ENCODE measurements at places on chromosomes 3 and 15.

- DNase-seq, result no peak
These were observed 116.2 kb downstream of the CHSY1 start for GRCh38 chr15:101135532-101136166.

GRCh38 chr3:172138792-172139507, 99.6 kb downstream of the FNDC3B start:
- no peak for DNase-seq

- DNase-seq, result no peak
These were observed 25.7 kb downstream of the PCOLCE2 start for GRCh38 chr3:142863010-142863817.

DNA sequence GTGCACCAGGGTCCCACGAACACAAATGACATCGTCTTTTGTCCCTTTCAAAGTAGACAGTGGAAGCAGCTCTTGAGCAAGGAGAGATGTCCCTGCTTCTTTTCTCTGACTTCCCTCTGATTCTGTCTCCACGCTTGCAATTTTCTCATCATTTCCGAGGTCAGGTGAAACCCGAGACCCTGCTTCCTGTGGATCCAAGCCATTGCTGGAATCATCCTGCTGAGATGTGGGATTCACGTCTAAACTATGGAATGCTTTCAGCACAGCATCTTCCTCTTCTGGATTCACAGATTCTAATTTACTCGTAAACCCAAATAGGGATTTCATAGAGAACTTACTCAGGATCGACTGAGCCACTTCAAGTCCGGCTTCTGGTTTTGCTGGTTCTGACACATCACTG, 127.1 kb downstream of the FMN1 start:
- no peak for DNase-seq

DNA sequence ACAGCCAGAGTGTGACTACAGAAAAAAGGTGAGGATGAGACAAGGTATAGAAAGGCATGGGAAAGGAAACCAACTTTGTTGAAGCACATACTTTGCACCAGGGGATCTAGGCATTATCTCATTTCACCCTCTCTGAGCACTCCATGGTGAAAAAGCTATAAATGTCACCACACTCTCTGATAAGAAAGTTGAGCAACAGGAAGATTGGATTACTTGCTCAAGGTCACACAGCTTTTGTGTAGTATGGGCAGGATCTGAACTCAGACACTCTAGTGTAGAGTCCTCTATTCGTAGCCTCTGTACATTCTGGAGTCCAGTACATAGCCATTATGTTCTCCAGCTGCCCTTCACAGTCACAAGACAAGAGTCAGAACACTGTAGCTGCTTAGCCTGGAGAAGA, 163.4 kb upstream of the SEMA6D start:
- DNase-seq, result no peak

DNA sequence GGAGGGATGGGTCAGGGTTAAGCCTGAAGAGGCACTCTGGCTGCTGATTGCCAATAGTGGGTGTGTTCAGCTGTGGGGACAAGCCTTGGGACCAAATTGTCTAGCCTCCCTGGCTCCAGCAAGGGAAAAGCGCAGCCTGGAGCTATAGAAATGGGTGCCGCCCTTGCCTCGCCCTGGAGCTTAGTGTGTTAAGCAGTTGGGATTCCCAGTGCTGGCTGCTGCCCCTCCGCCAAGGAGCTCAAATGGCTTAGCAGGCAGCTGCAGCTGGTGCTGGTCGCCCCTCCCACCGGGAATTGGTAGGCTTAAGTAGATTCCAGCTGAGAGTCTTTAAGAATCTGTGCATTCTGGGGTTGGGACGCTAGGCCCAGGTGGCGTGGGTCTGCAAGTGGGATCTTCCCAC, 662.9 kb upstream of the TBL1XR1 start:
- no peak for DNase-seq

DNA sequence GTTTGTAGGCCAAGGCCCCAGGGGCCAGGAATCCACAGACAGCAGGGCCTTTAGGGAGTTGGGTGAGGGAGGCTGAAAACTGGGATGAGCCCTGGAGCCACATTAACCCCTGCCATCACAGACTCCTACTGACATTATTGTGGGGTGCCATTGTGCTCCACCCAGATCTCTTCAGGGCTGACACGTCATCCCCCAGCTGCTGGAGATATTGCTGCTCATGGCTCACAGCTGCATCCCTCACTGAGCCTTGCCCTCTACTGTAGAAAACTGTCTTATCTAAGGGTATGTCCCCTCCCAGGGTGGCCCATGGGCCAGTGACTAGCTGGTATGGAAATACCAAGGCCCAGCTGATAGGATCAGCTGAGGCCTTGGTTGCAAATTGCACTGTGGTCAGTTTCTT, 87.3 kb upstream of the PRR23C start:
- DNase-seq, result no peak

DNA sequence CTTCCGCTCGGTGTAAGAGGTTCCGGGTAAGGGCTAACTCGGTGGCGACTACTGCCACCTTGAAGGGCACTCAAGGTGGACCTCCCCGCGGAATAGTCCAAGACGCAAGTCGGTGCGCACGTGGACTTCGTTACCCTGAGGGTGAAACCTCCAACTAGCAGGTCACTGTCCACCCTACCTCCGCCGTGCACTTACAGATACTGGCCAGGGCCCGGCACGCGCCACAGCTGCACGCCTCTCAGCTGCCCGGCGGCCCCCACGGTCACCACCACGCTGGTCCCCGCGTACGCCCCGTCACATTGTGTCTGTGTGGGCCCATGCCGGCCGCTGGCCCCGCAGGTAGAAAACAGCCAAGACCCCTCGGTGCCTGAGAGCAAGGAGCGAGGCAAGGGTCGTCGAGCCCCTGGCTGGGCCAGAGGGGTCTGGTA, 1.1 kb downstream of the LTK start:
- DNase-seq, result no peak

DNA sequence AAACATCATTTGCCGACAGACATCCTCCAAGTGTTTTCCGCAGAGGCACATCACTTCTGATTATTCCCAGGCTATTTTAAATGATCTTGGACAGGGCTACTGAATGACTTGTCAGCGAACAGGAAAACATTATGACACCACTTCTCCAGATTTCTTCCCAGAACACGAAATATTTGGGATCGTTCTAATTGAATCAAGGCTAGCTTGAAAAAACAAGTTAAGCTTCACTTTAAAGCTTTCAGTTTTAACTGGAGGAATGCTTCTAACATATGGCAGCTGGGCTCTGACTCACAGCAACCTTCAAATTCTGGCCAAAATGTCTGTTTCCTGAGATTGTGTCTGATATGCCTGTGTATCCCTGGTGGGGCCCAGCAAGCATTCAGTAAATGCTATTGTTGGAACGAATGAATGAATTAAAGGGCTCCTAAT, 127.0 kb upstream of the ICE2 start:
- DNase-seq, result no peak

- no peak for DNase-seq
These were observed 2.5 kb downstream of the AP4E1 start for GRCh38 chr15:50911001-50911400.

- no peak for DNase-seq
These were observed 3.9 kb downstream of the TMEM43 start for GRCh38 chr3:14128724-14129123.

DNA sequence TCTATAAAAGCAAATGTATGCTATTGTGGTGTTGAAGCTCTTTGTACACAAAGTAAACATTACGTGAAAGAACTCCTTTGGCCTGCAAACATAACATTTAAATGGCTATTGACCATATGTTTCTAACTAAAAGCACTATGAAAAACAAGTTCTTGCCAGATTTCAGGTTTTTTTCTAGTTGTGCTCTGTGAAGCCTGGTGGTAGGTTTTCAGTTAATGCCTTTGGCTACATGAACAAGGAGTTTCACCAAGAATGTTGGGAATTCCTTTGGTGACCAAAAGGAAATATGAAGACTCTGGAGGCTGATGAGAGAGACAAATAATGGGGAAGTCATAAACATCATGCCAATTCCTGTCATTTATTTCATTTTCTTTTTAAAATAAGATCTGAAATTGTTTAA, 66.0 kb downstream of the RBMS3 start:
- DNase-seq, result no peak

GRCh38 chr3:14460342-14461005, 58.1 kb downstream of the SLC6A6 start:
- DNase-seq, result no peak

GRCh38 chr3:112382543-112383160, 49.7 kb downstream of the CD200 start:
- DNase-seq, result no peak

GRCh38 chr3:45968706-45969105, 25.4 kb downstream of the CXCR6 start:
- DNase-seq, result no peak

GRCh38 chr3:74344865-74345440, 269.5 kb downstream of the CNTN3 start:
- no peak for DNase-seq

GRCh38 chr3:27485866-27486265, 1.7 kb upstream of the SLC4A7 start:
- no peak for DNase-seq

GRCh38 chr3:111741181-111741580, 117.9 kb upstream of the PHLDB2 start:
- DNase-seq, result no peak

DNA sequence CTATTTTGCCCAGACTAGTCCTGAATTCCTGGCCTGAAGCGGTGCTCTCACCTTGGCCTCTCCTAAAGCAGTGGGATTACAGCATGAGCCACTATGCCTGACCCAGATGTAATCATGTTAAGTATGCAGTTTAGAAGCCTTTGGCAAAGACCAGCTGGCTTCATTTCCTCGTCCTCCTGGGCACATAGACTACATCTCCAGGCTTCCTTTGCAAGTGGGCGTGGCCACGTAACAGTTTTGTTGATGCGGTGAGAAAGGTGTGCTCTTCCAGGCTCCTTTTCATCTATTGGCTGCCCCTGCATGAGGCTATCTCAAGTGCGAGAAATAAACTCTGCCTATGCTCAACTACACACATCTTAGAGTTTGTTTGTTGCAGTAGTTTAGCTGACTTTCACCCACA, 13.0 kb downstream of the SV2B start:
- no peak for DNase-seq

GRCh38 chr3:40753951-40754350, 229.2 kb downstream of the ZNF621 start:
- DNase-seq, result no peak

DNA sequence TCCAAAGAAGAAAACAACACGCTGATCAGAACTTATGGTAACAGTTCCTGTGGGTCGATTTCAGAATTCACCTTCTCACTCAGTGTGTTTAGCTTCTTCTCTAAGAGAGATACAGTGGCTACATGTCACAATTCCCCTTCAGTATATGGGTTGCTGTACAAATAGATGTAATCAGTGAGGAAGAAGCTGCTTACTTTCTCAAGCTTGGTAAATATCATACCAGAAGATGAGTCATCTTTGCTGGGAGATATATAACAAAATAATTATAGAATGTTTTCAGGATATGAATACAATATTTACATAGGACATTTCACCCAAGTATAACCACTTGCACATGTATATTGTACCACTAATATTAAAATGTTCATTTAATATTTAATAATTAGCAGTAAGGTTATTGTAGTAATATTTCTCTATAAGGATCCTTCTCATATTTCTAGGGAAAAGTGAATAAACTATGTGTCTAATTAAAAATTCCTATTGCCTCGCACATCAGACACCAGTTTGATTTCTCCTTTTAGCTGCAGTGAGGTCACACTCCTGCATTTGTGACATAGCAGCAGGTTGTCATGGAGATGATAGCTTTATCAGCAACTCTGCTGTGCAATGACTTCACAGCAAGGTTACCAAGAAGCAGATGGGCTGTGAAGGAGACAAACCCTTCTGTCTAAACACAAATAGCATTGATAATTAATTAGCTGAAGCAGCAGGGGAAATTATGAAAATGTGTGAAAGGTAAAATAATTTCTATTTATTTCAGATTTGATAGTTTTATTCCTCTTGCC, 211.4 kb downstream of the TUSC7 start:
- DNase-seq, result no peak

DNA sequence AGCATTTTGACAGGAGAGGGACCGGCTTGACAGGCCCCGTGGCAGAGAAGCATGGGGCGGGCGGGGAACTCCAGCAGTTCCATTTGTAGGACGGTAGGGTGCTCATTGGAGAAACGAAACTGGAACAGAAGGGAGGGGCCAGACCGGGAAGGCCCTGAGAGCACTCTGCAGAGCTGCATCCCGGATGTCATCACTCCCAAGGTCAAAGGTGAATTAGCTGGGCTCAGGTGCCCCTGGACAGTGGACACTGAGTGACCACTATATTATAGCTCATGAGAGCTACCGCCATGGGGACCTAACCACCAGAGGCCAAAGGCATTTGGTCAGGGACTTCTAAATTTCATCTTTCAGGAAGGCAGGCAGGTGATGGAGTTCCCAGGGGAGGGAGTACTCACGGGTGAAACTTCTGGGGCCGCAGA, 7.3 kb downstream of the CSRNP1 start:
- DNase-seq, result no peak

DNA sequence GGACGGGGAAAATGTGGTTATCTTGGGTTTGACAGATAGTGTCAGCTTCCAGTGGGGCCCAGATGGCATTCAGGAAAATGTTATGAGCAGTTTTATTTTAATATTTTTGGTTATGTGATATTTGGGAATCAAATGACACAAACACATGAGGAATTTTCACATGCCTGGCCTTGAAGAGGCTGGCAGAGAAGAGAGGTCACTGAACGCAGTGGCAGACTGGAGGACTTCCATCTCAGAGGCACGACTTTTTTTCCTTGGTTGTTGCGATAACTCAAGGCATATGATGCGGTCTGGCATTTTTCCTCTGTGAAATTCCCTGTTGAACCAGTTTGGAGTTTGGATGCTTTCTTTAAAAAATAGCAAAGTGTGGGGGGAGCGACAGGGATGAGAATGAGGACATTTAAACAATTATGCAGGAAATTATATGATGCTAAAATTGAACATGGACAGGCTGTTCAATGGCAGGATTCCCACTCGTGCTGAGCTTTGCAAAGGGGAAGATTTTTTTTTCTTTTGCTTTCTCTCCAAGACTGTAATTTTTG, 36.9 kb upstream of the ARPP21 start:
- DNase-seq, result no peak

DNA sequence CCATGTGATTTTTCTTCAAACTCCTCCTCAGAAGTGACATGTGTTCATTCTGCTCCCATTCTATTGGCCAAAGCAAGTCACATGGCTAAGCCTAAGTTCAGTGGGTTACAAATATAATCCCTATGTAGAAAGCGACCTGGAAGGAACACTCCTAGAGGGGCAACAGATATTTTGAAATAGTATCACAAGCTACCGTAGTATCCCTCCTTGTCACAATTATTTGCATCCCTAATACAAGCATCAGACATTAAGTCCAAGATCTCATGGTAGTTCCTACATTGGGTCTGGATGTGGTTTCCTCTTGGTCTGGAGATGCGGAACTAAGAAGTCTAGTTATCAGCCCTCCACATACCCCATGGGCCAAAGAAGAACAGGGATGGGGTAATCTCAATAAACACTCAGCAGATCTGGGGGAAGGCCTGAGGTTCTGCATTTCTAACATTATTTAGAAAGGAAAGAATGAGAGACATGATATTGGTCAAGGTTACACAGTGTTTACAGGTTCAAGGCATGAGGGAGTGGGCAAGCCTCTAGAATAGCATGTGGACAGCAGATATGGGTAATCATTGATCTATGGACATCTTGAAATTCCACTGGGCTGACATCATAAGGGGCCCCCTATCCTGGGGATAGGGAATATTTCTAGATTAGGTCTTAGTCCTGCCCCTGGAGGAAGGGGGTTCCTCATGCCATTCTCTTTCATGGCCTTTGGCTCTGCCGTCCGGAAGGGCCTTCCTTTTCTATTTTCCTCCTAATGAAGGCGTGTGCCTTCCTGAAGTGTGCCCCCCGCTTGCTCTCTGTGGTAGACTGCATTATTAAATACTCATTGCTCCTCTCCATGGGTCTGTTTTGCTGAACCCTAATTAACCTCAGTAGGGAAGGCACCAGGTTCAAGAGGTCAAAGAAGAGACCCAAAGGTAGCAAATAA, 17.8 kb upstream of the ABHD2 start:
- DNase-seq, result no peak

GRCh38 chr3:105526360-105527111, 159.8 kb downstream of the ALCAM start:
- no peak for DNase-seq
